SW 1271 (cell line): ENCODE measurements at places on chromosomes 2 and 18.

DNA sequence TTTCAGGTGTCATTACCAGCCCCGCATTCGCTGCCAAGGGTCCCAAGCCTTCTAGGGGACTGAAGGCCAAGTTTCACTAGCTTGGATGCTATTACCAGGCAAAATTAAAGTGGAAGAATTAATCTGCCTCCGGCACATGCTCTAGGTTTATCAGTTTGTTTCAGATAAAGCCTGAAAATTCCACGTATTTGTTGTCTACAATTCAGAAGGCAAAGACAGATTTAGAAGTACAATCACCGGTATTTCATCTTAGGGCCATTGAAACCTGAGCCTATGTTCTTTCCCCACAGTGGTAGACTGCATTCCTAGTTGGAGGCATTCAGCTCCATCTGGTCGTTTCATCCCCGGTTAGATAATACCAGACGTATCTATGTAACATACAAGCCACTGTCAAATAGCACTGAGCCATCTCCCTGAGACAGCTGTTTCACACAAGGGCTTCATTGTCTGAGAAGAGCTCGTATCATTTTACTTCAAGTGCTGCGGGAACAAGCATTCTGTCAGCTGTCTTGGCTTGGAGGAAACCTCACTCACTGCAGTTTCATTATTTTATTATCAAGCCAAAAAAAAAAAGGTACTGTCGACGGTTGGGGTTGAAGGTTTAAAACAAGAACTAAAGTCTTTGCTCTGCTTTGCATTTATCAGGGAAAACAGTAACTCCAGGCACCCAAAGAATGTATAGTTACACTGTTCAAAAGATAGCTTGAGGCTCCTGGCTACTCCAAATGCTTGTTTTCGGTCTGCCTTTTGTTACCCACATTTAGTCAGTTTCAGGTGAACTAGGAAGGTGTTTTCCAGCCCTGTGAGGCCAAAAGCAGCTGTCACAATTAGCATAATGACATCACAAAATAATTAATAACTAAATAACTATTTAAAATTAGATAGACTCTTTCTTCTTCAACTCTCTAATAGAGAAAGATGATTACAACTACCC, 76.7 kb downstream of the TGIF1 start:
- DNase-seq, result no peak

DNA sequence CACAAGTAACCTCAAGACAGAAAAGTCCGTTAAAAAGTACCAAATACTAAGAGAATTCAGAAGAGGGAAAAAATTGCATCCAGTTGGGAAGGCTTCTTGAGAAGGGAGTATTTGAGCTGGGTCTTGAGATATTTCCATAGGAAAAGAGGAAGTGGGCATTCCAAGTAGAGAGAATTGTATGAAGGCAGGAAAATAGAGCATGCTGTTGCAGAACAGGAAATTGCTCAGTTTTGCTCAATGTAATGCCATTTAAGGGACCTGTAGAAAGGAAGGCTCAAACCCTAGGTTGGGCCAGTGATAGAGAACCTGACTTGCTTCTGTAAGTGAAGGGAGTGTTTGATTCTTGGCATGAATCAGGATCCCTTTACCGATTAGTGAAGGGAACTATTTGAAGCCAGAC, 1.0 kb upstream of the ZC3H8 start:
- DNase-seq, result no peak

DNA sequence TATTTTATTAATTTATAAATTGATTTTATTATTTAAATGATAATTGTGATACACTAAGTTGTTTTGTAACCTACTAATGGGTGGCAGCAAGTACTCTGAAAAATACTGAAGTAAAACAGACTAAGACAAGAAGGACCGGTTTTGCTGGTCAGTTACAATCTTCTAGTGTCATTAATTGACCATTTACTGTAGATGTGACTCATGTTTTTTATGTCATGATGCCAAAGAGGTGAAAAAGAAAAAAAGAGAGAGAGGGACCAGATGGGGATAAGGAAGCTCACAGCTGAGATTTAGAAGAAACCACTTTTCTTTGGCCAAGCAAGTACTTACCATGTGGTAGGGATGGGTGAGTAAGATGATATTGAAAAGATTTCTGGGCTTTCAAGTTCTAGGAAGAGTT, 955.8 kb upstream of the LRRTM1 start:
- DNase-seq, result no peak

DNA sequence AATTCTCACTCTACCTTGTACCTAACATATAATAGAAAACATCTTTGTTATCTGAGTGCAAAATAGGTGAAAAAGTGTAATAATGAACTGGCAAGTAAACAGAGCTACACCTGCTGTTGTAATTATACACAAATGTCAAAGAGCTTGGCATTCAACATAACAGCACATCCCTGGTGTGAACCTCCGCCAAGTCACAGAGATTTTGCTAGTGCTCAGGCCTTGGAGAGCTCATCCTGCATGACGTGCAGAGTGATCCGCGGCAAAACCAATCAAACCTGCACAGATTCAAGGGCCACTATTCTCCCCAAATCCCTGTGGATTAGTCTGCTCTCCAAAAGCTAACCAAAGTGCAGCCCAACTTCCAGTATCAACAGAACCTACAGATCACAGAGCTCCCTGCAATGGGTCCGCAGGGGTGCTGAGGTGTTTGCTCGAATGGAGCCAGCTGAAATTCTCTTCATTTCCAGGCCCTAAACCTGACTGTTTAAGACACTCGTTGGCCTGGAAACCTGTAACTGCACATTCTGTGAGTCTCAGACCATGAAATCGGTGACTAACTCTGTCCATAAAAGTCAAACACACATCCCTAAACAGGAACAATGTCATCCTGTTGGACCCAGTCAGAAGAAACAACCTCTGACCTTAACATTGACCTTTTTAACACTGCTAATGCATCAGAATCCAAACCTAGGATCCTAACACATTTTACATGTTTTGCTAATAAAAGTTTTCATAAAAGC, 111.8 kb downstream of the EPB41L3 start:
- DNase-seq, result no peak

DNA sequence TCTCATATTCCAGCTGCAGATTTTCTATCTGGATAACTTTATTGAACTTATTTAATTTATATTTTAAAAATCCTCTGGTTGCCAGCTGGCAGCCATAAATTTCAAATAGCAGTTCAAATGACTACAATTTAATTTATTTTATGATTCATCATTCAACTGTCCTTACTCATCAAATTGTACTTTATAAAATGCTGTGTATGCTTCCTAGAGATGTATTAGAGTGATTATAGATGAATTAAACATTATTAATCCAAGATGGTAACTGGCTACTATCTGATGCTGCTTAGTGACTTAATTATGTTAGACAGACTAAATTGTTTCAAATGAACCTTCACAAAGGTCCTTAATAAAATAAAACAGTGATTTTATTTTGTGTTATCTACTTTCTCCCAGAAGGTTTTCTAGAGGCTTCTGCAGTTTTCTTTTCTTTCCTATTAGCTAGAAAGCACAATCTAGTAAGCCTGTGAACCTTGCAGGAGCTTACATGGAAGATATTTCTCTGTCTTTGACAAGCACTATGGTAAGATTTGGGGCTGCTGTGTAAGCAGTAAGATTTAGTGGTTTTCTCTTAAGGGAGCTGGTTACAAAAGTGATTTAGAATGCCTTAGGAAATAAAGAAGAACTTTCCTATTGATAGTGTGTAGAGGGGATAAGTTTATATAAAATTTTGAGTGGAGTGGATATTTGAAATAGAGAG, 322.3 kb downstream of the FSIP2 start:
- DNase-seq, result no peak

- DNase-seq, result no peak
These were observed 183.0 kb upstream of the REV1 start for GRCh38 chr2:99672766-99673350.
